ENCODE measurements at places on chromosomes 11 and 22.

DNA sequence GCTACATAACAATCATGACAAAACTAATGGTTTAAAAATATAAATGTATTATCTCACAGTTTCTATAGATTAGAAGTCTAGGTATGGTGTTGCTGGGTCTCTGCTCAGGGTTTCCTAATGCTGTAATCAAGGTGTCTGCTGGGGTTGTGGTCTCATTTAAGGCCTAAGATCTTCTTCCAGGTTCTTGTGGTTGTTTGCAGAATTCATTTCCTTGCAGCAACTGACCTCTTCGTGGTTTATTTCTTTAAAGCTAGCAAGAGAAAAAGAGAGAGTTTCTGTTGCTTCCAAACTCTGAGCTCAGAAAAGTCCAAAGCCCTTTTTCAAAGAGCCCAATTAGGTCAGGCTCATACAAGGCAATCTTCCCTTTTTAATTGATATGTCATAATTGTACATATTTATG, 452.7 kb upstream of the CCDC179 start:
- no peak for DNase-seq

GRCh38 chr11:121762820-121763219, 310.1 kb upstream of the SORL1-AS1 start:
- DNase-seq = no peak

DNA sequence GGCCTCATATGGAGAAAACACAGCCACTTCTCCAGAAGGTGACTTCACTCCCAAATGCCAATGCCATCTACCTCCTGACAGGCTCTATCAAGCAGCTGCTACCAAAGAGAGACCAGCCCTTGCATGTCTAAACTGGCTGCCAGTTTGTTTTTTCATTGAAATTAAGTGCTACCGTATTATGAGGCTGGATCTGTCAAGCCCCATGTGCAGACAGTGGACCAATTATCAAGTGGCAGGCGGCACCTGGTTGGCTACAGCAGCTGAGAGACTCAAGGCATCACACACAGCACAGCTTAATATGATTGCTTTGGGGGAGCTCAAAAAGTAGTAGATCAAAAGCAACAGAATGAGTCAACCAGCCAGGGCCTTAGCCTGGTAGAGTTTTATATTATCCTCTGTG, 1293.0 kb upstream of the TENM4 start:
- no peak for DNase-seq

DNA sequence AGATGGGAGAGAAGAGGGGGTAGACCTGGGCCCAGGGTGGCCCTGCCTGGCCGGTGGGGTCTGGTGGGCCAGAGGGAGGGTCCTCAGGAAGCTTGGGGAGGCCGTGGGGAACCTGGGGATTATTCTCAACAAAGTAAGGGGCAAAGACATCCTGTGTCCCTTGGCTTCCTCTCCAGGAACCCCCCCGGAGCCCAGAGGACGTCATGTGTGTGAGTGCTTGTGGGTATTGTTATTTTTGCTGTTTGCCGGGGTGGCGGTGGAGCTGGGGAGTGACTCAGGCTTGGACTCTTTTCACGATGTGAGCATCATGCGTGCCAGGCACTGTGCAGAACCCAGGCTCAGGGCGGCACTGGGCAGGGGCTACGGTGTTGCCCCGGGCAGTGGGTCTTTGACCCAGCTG, 982 bp upstream of the SHANK3 start:
- DNase-seq = no peak

GRCh38 chr11:69468221-69468620, 13.2 kb upstream of the LINC01488 start:
- DNase-seq = no peak

DNA sequence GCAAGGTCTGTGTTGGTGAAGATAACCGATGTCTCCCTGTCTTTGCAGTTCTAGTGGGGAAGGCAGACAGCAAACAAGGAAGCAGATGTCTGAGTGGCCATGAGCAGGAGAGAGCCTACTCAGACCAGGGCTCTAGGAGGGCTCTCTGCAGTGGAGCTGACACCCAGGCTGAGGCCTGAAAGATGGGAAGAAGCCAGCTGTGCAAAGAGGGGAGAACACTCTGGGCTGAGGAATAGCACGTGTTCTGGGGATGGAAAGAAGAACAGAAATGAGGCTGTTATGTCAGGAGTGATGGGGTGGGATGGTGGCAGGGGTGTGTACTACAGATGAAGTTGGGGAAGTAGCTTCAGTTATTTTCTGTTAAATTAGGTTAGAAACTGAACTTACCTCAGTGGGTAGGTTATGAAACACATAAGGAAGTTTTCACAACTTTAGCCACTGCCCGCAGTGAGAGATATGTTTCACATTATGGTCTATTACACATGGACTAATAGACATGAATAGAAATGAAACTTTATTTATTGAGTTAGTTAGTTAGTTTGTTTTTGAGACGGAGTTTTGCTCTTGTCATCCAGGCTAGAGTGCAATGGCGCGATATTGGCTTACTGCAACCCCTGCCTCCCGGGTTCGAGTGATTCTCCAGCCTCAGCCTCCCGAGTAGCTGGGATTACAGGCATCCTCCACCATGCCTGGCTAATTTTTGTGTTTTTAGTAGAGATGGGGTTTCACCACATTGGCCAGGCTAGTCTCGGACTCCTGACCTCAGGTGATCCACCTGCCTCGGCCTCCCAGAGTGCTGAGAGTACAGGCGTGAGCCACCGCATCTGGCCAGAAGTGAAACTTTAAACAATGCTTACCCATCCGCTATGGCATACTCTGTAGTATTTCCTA, 7.8 kb downstream of the DCPS start:
- no peak for DNase-seq

DNA sequence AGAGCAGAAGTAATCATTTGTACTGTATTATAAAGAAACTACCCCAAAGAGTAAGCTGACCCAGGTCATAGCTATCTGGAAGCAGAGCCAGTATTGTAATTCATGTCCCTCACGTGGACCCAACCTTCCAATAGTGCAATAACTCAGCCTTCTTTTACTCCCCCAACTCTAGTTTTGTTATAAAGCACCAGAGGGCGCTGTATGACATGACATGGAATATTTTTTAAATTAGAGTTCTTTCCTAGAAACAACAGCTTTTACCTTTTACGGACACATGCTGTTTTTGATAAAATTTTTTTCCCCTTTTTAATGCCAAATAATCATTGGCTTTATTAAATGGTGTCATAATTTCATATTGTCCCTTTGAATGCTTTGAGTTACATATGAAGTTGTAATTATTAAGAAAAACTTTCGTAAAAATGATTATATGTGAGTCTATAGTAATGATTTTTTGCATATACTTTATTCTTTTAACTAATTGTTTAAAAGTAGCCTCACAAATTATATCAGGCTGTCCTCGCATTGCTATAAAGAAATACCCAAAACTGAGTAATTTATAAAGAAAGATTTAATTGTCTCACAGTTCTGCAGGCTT, 76.9 kb downstream of the DKK3 start:
- no peak for DNase-seq

GRCh38 chr22:33538277-33538885, 381.9 kb downstream of the LARGE1 start:
- DNase-seq = no peak

DNA sequence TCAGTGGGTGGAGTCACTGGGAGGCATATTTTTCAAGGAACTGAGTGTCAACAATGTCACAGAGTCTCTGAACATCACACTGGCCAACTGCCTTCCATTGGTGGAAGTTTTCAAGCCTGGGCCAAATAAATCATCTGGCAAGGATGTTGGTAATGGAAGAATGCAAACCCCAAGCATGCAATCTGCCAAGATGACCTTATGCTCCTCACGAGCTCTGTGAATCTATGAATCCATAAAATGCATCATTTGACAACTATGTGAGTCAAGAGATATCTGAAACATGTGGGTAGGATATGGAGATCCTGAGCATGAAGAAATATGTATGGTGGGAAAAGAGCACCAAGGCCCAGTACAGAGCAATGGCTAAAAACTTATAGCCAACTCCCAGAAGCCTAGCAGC, 122.2 kb downstream of the PLEKHA7 start:
- no peak for DNase-seq

- no peak for DNase-seq
Observed at GRCh38 chr11:41246399-41246745, 213.1 kb downstream of the LRRC4C start.

GRCh38 chr22:50016308-50016987, 3.9 kb upstream of the IL17REL start:
- no peak for DNase-seq

DNA sequence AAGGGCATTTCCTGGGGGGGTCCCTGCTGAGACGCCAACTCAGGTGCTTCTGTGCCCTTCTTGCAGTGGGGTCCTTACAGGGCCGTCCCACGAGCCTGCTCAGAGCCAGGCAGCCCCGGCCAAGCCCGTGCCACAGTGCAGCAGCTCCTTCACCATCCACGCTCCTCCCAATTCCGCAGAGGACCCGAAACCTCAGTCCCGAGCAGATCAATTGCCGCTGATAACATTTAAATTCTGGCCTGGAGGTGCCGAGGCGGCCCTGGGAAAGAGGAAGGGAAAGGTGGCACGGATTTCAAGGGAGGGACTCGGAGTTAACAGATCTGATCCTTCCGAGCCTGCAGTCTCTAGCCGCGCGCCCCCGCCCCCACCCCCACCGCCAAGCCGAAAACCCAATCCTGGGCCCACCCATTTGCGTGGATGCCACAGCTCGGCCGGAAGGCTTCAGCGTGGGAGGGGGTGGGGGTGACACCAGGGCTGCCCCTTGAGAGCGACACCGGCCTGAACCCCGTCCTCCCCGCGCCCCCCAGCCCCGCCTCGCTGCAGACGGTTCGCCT, 32.3 kb upstream of the JAM3 start:
- DNase-seq = no peak

DNA sequence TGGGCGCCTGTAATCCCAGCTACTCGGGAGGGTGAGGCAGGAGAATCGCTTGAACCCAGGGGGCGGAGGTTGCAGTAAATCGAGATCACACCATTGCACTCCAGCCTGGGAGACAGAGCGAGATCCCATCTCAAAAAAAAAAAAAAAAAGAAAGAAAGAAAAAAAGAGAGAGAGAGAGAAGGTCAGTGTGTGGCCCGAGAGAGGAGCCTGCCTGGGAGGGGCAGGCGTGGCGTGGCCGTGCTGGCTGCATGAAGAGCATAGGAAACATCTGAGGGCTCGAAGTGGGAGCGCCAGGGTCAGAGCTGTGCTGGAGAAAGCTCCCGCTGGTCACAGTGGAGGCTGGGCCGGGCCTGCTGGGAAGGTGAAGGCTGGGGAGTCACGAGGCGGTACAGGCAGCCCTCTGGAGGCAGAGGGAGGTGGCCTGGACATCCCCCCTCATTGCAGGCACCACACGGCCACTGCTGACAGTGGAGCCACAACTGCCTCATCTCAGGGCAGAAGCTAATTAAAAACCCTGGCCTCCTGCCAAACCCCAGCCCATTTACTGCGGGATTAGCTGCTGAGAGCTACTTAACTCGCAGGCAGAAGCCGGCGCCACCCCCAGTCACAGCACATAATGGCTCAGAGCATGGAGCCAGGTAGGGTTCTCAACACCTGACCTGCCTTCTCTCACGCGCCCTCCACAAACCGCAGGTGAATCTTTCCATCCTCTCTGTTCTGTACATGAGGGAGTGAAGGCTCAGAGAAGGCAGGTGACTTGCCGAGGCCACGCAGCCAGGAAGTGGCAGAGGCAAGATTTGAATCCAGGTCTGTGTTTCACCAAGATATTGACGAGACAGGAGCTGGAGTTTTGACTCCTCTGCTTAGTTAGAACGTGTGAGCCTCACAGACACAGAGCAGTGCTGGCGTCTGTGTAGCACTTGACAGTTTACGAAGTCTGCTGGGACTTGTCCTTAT, 32.6 kb downstream of the NFAM1 start:
- no peak for DNase-seq

- no peak for DNase-seq
Observed at GRCh38 chr11:34364102-34364501, 6.3 kb upstream of the ABTB2 start.

GRCh38 chr22:17804331-17805080, 30.2 kb upstream of the BID start:
- DNase-seq = no peak

DNA sequence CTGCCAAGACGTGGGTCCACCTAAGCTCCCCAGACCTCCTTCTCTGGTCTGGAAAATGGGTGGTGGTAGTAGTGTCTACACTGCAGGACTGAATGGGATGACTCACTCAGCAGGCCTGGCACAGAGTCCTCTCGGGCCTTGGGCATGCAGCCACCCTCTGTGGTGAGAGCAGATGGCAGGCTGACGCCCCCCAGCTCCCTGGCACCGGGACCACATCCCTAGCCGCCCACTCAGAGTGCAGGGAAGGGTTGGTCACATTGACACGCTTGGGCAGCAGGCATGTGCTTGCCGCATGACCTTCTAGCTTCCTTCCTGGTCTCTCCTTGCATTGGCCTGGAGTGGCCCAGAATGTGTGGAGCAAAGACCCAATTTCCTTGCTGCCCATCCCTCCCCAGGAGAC, 30.7 kb upstream of the PRODH start:
- DNase-seq = no peak

GRCh38 chr11:113675003-113675561, 31.0 kb downstream of the TMPRSS5 start:
- DNase-seq = peak; percentile 23

GRCh38 chr11:67641338-67642172, 2.0 kb upstream of the TBX10 start:
- DNase-seq = no peak

DNA sequence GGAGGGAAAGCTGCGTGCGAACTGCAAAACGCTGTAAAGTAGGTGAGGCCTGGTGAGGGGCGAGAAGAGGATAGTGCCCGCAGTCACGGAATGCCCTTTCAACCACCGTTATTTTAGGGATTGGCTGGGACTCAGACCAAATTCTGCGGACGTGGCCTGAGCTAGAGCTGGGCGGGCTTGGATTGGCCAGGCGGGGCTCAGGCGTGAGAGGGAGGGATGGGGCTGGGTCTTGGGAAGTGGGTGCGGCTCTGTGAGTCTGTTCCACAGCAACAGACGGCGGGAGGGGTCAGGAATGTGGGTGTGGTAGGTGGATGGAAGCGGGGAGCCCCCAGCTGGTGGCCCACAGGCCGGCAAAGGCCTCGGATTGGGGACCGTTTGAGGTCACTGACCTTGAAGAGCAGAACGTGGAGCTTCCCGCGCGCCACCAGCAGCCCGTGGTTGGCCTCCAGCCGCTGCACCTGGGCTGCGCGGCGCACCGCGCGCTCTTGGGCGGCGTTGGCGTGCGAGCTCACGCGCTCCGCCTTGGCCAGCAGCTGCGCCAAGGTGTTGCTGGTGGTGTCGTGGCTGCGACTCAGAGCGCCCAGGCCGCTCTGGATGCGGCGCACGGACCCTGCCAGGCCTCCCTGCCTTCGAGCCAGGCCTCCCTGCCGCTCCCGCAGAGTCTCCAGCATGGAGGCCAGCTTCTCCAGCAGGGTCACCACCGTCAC, 444 bp downstream of the CAVIN3 start:
- peak; percentile 34 for DNase-seq

Data from stimulated activated CD4-positive, alpha-beta T cell treated with anti-CD3 and anti-CD28 coated beads, Interleukin-1b, Interleukin-23, amount 100 ng/mL, for 48 hours (primary cell).